ENCODE measurements at places on chromosomes 7 and 10.

DNA sequence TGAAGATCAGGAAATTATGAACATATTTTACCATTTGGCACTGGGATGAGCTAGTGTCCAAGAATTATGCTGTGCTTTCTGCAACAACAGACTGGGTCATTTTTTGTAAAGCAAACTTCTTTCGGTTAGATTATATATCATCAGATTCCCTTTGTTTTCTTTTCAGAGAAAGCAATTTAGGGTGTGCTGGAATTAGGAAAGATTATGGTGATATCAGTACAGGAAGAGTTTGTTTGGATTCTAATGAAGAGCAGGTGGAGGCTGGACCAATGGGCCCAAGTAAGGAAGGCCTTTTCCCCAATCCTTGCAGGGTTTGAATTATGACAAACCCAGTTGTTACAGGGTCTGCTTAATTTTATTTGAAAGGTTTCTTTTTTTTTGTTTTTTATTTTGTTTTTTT lies 1092.8 kb downstream of the KCNMA1 start:
- DNase-seq: no peak

- no peak for DNase-seq
Observed at GRCh38 chr7:35792472-35792871, 8.4 kb upstream of the SEPTIN7 start.

DNA sequence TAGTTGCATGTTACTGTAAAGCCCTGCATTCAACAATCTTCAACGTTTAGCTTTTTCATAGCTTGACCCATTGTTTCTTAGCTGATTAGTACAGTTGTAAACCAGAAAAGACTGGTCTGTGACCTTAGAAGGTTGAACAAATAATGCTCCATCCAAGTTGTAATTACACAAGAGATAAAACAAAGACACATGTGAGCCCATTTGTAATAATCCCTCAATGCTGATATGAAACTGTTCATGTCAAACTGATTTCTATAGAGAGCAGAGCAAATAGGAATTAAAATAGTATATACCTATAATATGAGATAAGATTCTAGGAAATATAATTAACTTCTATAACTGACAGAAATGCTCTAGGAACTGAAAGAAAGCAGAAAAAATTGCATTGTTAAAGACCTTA lies 94.7 kb upstream of the SLC25A13 start:
- DNase-seq: no peak

DNA sequence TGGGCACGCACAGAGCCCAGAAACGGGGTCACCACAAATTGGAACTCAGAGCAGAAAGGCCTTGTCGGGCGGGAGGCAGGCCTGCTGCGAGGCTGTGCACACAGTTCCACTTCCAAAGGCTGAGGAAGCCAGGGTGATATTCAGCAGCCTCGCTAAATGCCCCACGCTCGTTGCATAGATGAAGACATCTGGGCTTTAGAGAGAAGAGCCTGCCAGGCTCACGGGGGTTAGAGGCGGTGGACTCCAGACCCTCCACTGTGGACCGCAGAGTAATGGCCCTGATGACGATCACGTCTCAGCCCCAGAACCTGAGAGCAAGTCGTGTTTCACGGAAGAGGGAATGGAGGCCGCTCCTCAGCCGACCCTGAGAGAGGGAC lies 104.2 kb downstream of the DNAJB6 start:
- no peak for DNase-seq

GRCh38 chr7:153832160-153832559 lies 220.0 kb upstream of the DPP6 start:
- no peak for DNase-seq

GRCh38 chr10:116185199-116185867 lies 87.7 kb downstream of the GFRA1 start:
- DNase-seq: no peak

DNA sequence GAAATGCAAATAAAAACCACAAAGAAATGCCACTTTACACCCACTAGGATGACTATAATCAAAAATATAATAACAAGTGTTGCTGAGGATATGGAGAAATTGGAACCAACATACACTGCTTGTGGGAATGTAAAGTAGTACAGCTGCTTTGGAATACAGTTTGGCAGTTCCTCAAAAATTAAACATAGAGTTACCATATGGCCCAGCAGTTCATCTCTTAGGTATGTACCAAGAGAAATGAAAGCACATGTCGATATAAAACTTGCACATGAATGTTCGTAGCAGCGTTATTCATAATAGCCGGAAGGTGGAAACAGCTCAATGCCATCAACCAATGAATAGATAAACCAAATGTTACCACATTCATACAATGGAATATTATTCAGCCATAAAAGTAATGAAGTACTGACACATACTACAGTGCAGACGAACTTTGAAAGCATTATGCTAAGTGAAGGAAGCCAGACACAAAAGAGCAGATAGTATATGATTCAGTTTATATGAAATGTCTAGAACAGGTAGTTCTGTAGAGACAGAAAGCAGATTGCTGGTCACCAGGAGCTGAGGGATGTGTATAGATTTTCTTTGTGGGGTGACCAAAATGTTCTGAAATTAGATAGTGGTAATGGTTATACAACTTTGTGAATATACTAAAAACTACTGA lies 12.4 kb downstream of the BCAP29 start:
- no peak for DNase-seq

DNA sequence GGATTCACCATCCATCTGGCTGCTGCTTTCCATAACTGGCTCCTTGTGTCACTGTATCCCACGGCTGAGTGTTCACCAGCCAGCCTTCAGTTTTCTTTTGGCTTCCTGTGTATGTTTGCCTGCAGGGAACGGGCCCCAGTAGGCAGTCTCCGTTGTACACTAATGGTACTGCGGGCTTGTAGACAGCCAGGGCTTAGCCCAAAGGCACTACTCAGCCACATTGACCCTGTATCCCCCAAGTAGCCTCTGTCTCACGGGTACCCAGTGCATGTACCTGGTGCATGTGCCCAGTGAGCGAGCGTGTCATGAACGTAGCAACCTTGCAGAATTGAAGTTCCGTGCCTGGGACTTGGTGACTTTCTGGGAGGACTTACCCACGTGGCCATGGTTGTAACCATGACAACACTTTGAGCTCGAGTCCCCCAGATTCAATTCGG lies 6.1 kb downstream of the PFKFB3 start:
- no peak for DNase-seq

- DNase-seq: no peak
Observed at GRCh38 chr10:7406712-7407333, 4.0 kb downstream of the SFMBT2 start.

GRCh38 chr7:33854178-33854577 lies 51.2 kb upstream of the BMPER start:
- no peak for DNase-seq

DNA sequence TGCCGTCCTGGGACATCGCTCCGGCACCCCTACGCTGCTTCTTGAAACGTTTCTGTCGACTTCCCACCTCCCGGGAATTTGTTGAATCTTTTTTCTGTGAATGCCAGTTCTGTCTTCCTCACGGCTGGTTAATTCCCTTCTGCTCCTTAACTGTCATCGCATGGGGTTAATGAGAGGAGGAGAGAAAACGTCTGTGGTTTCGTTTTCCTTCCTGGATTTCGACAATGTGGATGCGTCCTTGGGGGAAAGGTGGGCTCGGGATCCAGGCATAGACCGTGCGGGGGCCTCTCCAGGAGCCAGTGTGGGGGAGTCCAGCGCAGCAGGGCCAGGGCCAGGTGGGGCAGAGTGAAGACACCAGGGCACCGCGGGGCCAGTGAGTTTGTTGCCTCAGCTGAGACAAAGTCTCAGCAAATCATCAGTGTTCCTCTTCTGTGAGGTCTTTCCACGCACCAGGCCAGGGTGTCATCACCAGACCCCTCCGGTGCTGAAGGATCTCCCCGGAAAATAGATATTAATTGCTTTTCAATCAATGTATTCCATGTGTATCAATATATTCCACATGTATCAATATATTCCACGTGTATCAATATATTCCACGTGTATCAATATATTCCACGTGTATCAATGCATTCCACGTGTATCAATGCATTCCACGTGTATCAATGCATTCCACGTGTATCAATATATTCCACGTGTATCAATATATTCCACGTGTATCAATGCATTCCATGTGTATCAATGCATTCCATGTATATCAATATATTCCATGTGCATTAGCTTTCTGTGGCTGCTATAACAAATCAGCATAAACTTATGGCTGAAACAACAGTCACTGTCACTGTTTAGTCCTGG lies 33.7 kb upstream of the CFAP46 start:
- DNase-seq: no peak

DNA sequence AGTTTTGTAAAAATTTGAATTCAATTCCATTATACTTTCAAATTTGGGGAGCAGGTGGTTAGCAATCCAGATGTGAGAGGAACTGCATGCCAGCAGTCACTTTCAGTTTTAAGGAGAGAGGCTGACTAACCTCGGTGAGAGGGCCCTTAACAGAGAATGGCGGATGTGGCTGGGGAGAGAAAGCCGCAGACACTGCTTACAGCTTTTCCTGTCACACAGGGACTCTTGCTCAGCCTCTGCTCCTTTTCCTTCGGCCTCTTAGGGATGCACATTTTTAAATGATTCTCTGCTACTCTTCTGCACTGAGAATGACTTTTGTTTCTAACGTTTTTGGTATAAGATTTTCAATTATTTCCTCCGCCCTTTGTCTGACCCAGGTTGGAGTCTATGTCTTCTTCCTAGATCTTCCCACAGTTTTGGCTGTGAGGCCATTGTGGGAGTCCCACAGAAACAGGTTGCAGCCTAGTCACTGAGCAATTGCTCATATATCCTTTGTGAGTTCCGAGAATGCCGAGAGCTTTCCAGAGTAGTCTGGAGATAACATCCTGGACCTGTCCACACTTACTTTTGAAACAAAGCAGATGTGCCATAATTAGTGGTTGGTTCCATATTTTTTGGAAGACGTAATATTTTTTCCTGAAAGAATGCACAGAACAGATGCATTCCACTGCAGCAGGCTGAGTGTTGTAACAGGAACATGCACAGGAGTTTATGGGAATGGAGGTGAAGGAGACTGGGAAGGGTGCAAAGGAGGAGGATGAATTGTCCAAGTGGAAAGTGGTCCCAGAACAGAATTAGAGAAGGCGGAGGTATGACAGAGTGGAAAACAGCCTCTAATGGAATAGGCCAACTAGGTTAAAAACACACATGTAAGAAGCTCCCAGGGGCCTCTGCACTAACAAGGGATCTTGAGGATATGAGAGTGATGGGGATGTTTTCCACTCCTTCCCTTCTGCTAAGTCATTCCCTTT lies 168.0 kb upstream of the ZNF32 start:
- DNase-seq: peak; percentile 24

GRCh38 chr7:138308136-138308535 lies 151.9 kb upstream of the TRIM24 start:
- no peak for DNase-seq

GRCh38 chr7:24885716-24886115 lies 94.3 kb downstream of the OSBPL3 start:
- no peak for DNase-seq

- no peak for DNase-seq
Observed at GRCh38 chr10:75540981-75541380, 109.6 kb downstream of the LRMDA start.
